Activated CD4-positive, CD25-positive, alpha-beta regulatory T cell treated with anti-CD3 and anti-CD28 coated beads, Interleukin-2, amount 50 U/mL, for 16 hours (primary cell): ENCODE measurements at places on chromosomes 16 and 17.
A peak's percentile ranks its signal among the peaks of the same experiment; 100 is the strongest.

GRCh38 chr17:27265333-27265732 is 28.6 kb upstream of the WSB1 start:
- DNase-seq: no peak

DNA sequence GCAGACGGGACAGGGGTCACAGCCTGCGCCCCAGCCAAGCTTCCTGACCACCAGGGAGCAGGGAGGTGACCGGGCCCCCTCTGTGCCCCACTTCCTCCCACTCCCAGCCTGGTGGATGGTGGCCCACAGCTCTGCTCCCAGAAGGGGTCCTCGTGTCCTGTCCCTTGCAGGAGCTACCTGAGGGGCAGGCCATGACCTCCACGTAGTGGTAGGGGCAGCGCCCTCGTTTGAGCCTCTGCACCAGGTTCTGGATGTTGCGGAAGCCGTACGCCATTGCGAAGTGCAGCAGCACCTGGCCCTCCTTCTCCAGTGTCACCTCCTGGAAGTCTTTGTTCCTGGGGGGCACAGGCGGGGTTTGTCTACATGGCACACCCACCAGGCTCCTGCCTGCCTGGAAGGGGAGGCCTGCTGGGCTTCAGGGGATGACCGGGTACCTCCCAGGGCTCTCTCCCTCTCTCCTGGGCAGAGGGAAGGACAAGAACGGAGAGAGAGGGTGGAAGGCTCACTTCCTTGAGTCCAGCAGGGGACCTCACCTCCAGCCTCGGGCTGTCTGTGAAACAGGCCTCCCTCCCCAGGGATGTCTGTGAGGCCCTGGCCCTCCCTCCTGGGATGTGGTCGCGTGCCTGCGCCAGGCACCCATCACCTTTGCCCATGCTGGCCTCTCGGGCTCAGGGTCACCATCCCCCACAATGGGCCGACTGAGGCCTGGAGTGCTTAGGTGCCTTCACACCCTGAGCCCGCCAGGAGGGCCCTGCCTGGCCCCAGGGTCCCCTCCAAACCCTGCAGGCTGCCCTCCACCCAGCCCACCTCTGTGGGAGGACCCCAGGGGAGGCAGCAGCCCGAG is 4.0 kb downstream of the HAGHL start:
- no peak for DNase-seq

DNA sequence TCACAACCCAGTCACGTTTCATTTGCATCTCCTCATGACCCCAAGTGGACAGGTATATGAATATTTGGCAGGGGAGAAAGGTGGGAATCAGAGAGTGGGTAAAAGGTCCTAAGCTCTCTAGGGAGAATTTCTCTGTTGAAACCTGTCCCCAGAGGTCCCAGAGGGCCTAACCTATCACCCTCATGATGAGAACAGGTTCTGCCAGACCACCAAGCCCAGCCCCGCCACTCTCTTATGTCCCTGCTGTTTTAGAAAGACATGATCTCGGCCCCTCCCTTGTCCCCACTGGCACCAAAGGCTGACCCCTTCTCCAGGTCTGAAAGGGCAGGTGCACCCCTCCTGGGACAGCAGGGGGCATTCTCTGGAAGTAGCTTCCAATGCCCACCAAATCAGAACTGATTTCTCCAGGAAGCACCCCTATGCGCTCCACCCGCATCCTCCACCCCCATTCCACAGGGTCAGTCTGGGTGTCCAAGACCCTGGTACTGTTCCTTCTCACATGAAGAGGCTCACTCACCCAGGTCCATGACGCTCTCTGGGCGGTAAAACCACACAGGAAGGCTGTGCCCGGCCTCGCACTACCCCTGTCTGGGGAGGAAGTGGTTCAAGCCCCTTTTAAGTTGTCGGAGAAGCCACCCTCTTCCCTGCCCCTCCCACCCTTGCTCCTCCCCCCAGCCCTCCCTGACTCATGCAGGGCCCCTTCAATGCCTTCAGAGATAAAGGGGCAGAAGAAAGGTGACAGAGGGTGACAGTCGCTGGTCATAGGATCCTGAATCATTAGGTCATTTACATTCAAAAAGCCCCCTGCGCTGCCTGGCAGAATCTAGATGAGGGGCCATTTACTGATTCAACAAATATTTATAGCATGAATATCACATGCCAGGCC is at the start of gene CCR7:
Gene CCR7 (minus strand): TSS at position 590 of the 886 bp plus-strand sequence. CDS start 63 bp downstream, at position 527.
- peak; percentile 64 for DNase-seq

GRCh38 chr17:63653050-63653449 is 30.8 kb downstream of the MAP3K3 start:
- DNase-seq: no peak

GRCh38 chr17:76676629-76677028 is 33.1 kb upstream of the ST6GALNAC1 start:
- DNase-seq: no peak

- DNase-seq: no peak
Observed at GRCh38 chr16:77093309-77093708, 97.7 kb upstream of the MON1B start.

GRCh38 chr16:2238150-2238837 is 2.0 kb downstream of the DNASE1L2 start:
- no peak for DNase-seq
